T-helper 17 cell (primary cell): ENCODE measurements at places on chromosomes 6 and 20. TPM values are rescaled to one million over a fixed set of nuclear protein-coding genes. Genes with fewer than 3 reads are reported as not detected.

Gene WFDC5
- not detected for total RNA-seq

DNA sequence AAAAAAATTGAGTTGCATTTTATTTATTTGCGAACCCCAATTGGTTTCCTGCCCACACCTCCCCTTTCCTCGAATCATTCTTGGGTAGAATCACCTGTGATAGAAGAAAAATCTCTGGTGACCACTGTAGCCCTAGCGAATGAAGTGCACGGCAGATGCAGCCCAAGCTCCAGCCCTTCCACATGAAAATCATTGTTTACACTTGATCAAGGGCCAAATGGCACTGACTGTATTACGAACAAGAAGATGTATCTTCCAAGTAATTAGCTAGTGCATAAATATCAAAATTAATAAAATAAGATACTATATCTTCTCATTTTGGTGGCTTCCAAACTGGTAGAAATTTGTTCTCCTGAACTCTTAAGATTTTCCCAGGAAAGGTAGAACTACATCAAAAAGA is 93.4 kb upstream of the ARID1B start:
- H3K4me3 ChIP-seq, result no peak overlapping the region
- DNase-seq, result no peak
- H3K27ac ChIP-seq, result no peak overlapping the region

DNA sequence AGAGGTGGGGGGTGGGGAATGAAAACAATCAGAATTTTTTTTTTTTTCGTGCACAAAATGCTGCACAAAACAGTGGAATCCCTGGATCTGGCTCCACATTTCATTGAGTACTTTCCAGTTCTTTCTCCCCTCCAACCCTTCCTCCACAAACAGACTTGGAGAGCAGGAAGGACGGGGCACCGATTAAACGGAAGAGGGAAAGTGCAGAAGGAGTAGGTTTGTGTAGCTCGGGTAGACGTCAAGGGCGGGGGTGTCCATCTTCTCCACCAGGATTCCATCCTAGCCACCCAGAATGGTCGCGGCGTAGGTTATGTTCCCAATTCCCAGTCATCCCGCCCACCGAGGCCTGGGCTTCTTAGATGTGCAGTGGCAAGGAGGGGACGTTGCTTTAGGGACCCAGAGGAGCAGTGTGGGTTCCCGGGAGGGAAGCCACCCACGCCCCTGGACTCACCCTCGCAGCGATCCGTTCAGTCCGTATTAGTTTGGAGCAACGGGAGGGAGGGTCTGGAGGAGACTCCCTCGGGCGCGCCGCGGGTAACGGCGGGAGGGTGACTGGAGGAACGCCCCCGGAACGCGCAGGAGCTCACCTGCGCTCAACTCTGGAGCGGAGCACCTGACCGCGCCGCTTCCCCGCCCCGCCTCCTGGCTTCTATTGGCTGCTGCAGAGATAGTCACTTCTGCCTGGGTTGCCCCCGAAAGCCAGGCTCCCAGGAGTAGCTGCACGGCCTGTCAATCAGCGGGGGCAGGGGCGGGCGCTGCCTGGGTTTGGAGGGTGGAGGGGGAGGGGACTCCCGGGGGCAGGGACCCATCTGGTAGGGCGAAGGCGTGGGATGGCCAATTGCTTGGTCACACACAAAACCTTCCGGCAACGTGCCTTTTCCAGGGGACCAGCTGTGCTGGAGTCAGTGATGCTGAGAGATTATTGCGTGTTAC is at the start of gene ENPP5:
TSS of gene ENPP5 (minus strand) at position 624 of the 933 bp plus-strand sequence. CDS start 2,718 bp downstream, outside the sequence.
- H3K4me3 ChIP-seq, result peak within 1 kb of the TSS; percentile 87
- H3K27me3 ChIP-seq, result peaks cover 42% of the 10 kb centered on the region

DNA sequence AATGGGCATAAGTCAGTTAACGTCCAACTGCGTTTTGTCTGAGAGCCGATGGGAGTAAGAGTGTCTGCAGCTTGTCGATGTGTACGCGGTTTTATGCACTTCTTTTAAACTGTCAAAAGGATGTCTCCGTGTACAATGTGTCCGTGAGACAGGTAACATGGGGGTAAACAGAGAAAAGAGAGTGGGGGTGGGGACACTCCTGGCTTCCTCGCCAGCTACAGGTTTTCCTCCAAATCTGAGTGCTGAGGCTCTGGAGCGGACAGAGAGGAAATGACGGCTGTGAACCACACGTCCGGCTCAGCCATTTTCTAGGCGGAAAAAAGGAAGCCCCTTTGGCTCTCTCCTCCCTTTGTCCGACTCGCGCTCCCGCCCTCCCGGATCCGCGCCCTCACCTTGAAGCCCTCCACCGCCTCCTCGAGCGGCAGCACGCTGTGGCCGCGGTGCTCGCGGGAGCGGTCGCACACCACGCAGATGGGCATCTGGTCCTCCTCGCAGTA is 916 bp downstream of the TRIM27 start:
- peak overlapping the region; percentile 95 for H3K27ac ChIP-seq
- peaks cover 6% of the 10 kb centered on the region for H3K36me3 ChIP-seq
- DNase-seq, result peak; percentile 27
- H3K4me3 ChIP-seq, result peak overlapping the region; percentile 92

DNA sequence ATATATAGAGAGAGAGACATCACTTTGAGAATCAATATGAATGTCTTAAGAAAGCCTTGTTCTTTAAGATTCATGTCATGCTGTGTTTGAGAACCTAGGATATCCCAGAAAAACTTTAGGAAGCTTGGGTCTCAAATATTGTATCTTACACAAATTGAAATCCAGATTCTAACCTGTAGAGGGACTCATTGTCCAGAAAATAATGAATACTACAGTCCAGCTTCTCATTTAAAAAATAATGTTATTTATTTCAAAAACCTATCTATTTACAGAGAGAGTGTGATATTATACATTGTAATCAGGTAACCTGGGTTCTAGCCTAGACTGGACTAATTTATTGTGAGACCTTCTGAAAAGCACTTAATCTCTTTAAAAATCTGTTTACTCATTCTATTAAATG is 4.2 kb downstream of the RFX6 start:
- H3K4me3 ChIP-seq, result no peak overlapping the region
- H3K36me3 ChIP-seq, result peaks cover 1% of the 10 kb centered on the region
- H3K4me1 ChIP-seq, result peaks cover 6% of the 10 kb centered on the region
- DNase-seq, result no peak
- no peak overlapping the region for H3K27ac ChIP-seq

GRCh38 chr6:53241938-53242337 is 93.3 kb upstream of the GCM1 start:
- no peaks in the 10 kb centered on the region for H3K36me3 ChIP-seq
- DNase-seq, result no peak
- H3K27ac ChIP-seq, result no peak overlapping the region
- no peaks in the 10 kb centered on the region for H3K27me3 ChIP-seq
- H3K4me1 ChIP-seq, result peaks cover 24% of the 10 kb centered on the region
- no peak overlapping the region for H3K4me3 ChIP-seq

- H3K27me3 ChIP-seq, result no peaks in the 10 kb centered on the region
- no peak overlapping the region for H3K27ac ChIP-seq
- DNase-seq, result no peak
- H3K4me1 ChIP-seq, result no peaks in the 10 kb centered on the region
Observed at GRCh38 chr6:9403736-9404135, 968.4 kb upstream of the SLC35B3 start.
